ENCODE measurements at places on chromosomes 6 and 20.

- DNase-seq = no peak
These were observed 63.2 kb downstream of the PYGB start for GRCh38 chr20:25310921-25311728.

DNA sequence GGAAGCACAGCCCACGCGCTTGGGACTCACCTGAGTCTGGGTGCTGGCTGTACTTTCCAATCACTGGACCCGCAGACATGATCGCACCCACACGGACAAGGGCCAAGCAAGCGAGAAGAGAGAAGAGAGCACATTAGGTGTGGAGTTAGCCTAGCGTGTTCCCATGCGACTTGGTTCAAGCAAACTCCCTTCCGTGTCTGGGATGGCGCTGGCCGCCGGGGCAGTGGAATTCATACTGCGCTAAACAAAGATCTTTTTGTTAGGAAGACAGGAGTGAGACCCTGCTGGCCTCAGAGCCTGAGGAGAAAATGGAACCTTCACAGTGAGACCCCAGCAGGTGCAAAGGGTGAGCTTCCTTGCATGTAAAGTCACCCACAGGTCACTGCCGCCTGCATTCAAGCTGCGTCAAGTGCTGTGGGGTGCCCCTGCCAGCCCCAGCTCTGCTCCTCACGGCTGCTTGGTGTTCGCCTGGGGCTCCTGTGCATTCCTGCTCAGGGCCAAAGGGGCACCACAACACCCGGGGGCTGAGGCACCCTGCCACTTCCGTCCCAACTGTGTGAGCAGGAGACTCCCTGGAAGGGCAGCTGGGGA, 26.4 kb downstream of the PSMG4 start:
- no peak for DNase-seq

- no peak for DNase-seq
These were observed 8.4 kb downstream of the RBBP8NL start for GRCh38 chr20:62418709-62419487.

- no peak for DNase-seq
These were observed 19.1 kb upstream of the SLC24A3 start for GRCh38 chr20:19193349-19193748.

DNA sequence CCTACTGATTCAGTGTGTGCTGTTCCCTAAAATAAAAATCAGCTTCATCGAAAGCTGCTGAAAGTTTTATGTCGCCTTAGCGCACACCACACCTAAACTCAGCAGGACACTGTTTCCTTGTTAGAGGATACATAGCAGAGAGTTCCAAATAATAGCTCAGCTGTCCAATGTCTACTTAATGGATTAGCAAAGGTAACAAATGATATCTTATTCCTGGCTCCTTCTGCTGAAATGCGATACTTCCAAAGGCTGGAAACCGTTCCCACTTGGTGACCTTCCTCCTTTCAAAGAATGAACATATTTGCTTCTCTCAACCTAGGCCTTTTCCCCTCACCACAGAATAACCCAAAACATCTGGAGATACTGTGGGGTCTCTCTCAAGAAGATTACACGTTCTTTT, 189.5 kb upstream of the GMDS start:
- no peak for DNase-seq

DNA sequence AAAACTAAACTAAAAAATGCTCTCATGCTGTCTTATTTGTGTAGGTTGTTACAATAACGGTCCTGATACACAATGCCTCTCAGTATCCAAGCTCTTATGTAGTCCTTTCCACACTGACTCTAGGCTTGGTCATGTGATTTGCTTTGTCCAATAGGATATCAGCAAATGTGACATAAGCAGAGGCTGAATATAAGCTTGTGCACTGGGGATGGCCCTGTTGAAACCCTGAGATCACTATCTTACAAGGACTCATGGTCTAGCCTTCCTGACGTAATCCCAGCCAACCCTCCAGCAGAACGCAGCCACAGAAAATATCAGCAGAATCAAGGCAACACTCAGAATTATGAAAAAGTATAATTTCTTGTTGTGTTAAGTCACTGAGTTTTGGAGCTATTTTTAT, 145.1 kb upstream of the CCN2 start:
- DNase-seq = no peak

DNA sequence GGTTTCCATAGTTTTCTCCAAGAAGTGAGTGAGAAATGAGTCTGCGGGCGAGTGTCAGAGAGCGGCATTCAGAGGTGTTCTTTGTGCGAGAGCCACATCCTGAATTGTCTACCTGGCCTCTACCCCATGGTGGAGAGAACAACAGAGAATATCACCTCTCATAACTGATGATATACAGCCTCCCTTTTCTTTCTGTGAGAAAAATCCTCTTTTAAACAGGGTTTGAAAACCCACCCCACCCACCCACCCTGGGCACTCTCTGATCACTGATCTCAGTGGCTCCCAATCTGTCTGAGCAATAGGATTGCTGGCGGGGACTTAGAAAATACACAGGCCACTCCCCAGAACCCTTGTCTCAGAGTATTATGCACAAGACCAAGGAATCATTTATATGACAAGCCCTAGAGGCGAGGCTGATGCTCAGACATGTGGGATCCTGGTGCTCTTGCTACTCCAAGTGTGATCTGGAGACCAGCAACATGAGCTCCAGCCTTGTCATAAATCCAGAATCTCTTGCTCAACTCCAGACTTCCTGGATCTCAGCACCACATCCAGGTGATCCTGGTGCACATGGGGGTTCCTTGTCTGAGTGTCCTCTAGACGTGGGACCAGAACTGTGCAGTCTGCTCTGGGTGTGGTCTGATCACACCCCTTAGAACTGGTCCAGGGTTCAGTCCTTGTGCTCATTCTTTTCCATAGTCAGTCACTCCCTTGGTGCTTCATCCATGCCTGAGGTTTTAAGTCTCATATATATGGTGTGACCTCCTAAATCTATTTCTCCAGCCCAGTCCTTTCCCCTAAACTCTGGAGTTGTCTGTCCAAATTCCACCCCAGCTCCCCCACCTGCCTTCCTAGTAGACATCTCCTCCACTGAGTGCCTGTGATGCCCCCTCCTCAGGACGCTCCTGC, 5.3 kb downstream of the HLA-B start:
- DNase-seq = no peak

- DNase-seq = no peak
These were observed 68.0 kb downstream of the CYP39A1 start for GRCh38 chr6:46584586-46584985.

DNA sequence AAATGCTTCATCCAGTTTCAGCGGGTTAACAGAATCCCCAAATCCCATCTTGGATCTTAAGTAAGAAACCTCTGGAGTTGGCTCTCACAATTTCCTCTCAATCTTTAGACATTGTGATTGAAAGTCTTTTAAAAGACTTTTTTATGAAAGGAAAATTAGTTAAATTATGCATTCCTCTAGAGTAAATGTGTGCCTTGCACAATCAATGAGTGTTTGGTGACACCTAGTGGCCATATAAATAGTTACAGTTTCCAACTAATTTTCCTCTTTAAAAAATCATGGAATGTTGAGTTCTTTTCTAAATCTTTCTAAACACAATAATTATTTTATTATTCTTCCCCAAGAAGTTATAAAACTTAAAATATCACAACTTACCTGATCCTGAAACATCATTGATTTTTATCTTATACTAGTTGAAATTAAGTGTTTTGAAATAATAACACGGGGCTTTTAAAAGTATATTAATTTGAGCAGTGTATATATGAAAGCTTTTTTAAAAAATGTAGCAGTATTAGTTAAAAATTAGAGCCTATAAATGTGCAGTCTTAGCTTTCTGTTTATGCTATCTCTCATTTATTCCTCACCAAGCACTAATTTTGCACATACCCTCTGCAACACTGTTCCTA, 66.4 kb downstream of the PKHD1 start:
- DNase-seq = no peak

Data from stimulated activated CD8-positive, alpha-beta memory T cell treated with anti-CD3 and anti-CD28 coated beads, Interleukin-4, amount 100 ng/mL, for 4 hours (primary cell).